AG04450 (cell line): ENCODE measurements at places on chromosomes 2 and 18.

DNA sequence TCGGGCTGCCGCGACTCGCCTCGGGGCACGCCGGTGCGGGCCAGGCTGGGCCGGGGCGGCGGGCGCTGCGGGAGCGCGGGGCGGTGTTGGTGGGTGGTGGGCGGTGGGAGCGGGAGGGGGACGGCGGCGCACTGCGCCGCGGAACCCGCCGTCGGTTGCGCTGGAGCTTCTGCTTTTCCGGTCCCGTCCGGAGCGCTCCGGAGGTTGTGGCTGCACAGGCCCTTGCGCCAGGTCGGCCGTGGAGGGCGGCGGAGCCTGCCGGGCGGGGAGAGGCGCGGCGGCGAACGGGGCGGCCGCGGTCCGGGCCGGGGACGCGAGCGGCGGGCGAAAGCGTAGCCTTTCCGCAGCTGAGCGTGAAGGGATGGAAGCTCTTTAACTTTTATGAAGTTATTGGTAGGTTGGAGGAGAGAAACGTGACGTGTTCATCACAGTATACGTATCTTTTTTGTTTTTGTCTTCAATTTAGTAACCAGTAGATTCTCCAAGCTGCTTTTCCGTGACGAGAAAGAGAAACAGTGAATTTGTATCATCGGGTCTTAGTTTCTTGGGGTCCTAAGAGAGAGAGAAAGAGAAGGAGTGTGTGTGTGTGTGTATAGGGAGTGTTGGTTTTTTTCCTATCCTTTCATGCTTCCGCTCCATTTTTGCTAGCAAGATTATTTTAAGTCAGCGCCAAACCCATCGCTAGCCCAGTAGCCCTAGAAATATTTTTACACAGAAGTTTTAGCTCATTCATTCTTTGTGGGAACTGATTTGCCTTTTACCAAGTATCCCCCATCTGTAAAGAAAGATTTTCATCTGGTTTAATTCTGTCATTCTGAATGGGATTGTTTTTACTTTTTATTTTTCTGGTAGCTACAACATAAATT, 535 bp downstream of the ATG4B start:
- no peak for DNase-seq

DNA sequence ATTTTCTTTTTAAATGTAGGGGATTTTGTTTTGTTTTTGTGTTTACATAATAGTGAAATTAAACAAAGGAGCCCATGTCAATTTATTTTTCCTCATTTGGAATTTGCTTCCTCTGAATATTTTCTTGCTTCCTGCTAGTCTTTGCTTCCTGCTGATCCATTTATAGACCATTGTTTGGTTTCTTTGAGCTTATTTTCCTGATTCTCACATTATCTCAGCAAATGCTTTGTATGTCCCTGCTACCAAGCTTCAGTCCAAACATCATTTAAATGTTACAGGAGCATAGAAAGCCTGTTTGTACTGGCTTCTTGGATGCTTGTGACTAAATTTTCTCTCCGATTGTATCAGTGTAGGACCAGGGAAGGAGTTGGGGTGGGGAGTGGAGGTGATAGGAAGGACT, 127.3 kb upstream of the IL1R2 start:
- DNase-seq: no peak

- DNase-seq: no peak
Observed at GRCh38 chr2:183604065-183604464, 479.8 kb downstream of the NUP35 start.

DNA sequence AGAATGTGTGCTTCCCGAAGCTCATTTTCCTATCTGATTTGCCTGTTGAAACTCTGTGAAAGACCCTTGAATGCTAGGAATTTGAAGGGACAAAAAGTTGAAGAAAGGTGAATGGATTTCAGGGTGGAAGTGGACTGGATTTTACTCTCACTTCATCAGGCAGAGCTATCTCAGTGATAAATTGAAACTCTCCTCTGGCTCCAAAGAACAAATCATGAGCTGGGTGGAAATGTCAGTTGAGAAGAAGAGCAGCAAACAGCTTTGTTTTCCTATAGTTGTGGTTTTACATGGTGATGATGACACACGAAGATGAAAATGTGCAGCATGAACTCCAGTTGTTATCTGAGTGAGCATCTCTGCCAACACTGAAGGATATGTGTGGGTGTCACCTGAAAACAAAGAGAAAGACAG, 34.4 kb downstream of the CD28 start:
- no peak for DNase-seq

DNA sequence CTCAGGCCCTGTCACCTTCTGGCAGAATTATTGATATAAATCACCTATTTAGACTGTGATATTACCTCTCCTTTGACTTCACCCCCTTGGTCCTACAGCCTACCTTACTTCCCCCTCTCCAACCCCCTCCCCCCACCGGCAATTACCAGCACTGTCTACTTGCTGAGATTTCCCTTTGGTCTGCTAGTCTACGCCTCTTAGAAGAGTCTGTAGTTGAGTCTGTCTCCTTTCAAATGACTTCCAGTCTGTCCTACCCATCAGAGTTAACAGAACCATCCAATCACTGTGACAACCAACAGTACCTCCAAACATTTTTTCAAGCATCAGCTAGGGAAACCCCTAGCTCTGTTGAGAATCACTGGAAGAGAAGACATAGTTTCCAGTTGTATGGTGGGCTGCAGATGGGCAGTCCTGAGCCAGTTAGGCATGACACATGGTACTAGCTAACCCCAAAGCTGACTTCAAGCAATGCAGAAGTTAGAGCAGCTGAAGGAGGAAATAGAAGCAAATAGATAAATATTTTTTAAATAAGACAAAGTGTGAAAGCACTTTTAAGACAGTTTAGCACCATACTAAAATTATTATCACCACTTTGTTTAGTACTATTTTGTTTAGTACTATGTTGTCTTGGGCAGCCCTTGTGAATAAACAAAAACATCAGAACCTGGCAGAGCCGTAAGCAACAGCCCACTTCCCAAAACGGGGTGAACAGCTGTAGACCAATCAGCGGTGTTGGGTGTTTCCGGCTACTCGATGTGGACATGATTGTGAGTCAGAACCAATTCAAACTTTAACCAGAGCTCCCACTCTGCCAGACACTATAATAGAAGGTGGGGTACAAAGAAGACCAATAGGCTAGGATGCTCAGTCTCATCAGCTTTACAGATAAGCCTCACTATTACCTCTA, 2.7 kb upstream of the ASNSD1 start:
- DNase-seq: no peak

- no peak for DNase-seq
Observed at GRCh38 chr2:584863-585823, 92.1 kb downstream of the TMEM18 start.

- peak; percentile 18 for DNase-seq
Observed at GRCh38 chr18:74013955-74014354, 133.7 kb downstream of the FBXO15 start.

DNA sequence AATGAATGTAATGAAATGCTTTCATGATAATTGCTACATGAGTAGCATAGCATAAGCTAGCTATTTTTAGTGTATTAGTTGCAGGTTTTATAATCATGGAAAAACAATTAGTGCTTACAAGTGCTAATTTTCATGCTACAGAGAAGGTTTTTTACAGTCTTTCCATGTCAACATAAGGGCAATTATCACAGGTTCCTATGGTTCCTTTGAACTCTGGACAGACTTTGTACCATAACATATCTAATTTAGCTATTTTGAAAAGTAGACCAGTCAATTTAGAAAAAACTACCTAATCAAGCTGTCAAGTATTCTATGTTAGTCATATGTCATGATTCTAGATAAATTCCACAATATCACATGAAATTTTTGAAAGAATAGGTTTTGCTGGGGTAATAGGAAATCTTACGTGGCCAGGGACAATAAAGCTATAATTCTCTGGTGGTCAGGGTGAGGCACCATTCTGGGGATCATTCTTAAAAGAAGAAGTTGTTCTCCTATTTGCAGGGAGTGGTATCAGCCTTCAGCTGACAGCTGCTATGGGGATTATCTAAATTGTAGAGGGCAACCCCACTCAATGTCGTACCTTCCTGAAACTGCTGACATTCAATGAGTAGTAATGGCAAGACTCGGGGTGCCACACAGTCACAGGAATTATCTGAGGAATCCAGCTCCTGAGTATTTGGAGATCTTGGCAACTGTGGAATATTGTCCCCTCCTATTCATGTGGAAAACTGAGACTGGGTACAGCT, 724.0 kb upstream of the LINC00305 start:
- DNase-seq: no peak

DNA sequence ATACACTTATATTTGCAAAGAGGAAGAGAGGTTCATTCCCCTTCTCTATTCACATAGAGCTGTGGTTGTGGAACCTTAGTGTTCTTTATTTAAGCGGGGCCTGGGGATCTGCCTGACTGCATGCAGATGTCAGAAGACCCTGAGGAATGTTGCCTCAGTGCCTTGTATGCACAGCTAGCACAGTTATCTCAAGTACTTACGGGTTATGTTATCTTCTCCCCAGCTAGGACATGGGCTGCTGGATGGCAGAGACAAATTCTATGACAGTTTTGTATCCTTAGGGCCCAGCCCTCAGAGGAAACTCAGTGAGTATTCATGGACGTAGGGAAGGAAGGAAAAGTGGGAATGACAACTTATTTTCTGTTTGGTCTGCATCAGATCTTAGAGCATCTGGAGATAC, 37.7 kb upstream of the RTN4 start:
- no peak for DNase-seq

DNA sequence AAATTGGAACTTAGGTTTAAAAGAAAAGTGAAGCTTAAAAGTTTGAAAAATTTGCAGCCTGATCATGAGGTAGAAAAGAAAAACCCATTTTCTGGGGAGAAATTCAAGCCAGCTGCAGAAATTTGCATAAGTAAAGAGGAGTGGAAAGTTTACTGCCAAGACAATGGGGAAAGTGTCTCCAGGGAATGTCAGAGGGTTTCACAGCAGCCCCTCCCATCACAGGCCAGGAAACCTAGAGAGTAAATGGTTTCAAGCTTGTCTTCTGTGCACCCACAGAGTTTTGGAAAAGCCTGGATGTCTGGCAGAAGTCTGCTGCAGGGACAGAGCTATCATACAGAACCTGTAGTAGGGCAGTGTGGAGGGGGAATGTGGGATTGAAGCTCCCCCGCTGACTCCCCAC, 254.0 kb upstream of the FSIP2 start:
- no peak for DNase-seq

DNA sequence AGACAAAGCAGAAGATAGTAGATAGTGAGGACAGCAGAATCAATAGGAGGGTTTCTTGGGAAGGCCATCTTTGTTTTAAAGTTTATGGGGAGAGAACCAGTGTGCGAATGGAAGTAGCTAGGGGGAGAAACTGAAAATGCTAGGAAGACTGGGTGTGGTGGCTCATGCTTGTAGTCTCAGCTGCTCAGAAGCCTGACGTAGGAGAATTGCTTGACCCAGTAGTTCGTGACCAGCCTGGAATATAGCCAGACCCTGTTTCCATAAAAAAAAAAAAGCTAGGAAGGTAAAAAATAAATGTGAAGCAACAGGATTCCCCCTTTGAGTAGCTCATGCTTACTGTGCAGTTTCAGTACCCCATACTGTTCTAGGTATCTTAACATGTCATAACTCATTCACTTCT, 19.2 kb upstream of the DRC1 start:
- DNase-seq: no peak

- no peak for DNase-seq
Observed at GRCh38 chr2:73283545-73284295, 558 bp downstream of the FBXO41 start.
